ENCODE measurements at places on chromosomes 11 and 22. TPM values are rescaled to one million over a fixed set of nuclear protein-coding genes. Genes with fewer than 3 reads are reported as not detected.
A peak's percentile ranks its signal among the peaks of the same experiment; 100 is the strongest.

KRTAP5-9 gene
- total RNA-seq, result 0.34 TPM

VWCE gene
- 7.2 TPM for total RNA-seq

PRG3 gene
- total RNA-seq, result not detected

DNA sequence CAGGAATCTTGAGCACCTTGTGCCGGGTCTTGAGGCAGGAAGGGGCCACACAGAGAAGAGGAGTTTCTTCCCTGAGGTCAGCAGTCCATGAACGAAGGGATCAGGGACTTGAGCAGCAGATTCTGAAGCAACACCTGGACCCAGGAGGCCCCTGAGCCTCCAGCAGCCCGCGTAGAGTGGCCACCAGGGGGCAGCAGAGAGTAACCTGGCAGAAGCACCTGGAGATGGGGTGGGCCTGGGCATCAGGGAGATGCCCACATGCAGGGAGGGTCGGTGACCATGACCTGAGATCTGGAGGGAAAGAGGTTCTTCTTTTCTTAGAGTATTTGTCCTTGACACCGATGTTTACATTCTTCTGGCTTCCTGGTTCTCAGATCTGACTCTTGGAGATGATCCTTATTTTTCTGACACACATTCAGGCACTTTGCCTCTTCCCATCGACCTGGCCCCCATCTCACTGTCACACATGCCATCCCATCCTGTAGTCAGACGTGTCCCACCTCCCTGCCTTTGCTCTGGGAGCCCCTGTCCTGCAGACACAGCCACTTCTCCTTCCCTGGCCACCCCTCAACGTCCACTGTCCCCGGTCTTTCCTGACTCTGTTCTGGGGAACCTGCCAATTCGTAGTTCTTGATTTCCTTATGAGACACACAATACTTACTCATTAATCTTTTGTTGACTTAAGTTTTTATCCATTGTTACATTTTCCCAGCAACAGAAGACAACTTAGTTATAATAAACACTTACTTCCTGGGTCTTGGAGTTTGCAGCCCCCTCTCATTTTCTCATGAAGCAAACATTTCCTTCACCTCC, 66.5 kb downstream of the GGTLC2 start:
- no peak overlapping the region for H3K4me3 ChIP-seq
- peaks cover 43% of the 10 kb centered on the region for H3K27me3 ChIP-seq
- H3K4me1 ChIP-seq, result no peaks in the 10 kb centered on the region
- H3K36me3 ChIP-seq, result no peaks in the 10 kb centered on the region
- peak; percentile 92 for DNase-seq

TMEM132A gene
- total RNA-seq, result 114 TPM

- H3K4me3 ChIP-seq, result no peak overlapping the region
- no peaks in the 10 kb centered on the region for H3K36me3 ChIP-seq
- no peak overlapping the region for H3K27ac ChIP-seq
Observed at GRCh38 chr22:47328550-47329243, 566.2 kb downstream of the TBC1D22A start.

GRCh38 chr22:42834177-42834949, 22.7 kb downstream of the ARFGAP3 start:
- H3K36me3 ChIP-seq, result peaks cover 74% of the 10 kb centered on the region
- no peak overlapping the region for H3K4me3 ChIP-seq
- no peak for DNase-seq
- no peaks in the 10 kb centered on the region for H3K27me3 ChIP-seq

DNA sequence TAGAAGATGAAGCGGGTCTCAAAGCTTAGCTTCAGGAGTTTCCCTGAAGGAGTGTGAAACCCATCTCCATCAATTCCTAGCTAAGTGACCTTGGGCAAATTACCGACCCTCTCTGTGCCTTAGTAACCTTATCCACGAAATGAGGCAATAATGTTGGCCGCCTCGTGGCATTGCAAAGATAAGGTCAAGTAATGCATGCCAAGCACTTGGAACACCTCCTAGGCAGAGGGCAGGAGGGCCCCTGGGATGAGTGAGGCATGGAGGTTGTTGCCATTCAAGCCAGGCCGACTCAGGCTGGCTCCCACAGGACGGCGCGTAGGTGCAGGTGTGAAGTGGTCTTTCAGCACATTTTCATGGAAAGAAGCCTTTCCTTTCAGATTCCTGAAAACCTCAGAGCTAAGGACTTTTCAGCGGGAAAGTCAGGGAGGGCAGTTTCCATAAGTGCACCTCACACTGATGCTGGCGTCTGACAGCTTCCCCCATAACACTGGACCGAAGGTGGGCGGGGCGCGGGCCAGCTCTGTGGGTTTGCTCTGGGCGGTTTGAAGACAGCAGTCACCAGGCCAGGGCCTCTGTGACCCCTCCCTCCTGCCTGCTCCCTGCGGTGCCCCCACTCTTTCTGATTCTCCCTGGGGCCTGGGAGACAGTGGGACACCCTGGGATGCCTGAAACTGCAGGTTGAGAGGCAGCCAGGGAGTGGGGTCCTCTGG, 25.2 kb downstream of the RPS6KA4 start:
- no peaks in the 10 kb centered on the region for H3K27me3 ChIP-seq
- no peak for DNase-seq
- no peak overlapping the region for H3K4me3 ChIP-seq
- H3K4me1 ChIP-seq, result no peaks in the 10 kb centered on the region
- no peak overlapping the region for H3K27ac ChIP-seq

OR51B2 gene
- not detected for total RNA-seq

DNA sequence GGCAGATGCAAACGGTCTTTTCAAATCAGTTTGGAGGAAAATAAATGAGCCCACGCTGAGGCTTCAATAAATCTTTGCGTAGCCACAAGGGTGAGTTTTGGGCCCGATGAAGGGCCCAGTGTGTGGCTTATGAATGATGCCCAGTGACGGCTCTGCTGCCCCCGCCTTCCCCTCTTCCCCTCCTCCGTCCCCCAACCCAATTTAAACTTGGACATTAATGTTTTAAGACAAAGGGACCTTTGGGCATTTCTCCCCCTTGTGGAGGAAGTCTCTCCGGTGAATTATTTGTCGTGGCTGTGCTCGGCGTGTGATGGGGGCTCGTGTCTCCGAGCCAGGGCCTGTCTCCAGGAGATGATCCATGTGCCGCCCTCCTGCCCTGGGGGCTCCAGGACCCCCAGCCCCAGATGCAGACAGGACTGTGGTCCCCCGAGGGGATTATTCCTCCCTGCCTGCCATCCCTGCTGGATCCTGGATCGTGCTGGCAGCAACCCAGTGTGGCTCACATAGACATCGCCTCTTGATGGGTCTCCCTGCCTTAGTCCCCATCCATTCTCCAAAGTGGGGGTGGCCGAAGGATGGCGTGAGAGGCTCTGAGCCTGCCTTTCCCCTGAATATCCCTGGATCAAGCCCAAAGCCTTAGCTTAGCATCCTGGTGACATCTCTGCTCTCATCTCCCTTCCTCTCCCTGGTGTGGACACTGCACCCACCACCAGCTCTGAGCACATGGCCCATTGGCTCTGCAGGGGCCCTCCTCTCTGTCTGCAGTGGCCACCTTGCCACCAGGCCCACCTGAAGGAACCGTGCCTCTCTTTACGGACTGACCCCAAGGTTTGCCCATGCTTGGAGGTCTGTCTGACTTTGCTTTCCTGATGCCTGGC, 56.4 kb downstream of the SMIM38 start:
- H3K4me3 ChIP-seq, result no peak overlapping the region
- no peaks in the 10 kb centered on the region for H3K27me3 ChIP-seq
- no peak overlapping the region for H3K27ac ChIP-seq
- H3K36me3 ChIP-seq, result no peaks in the 10 kb centered on the region
- H3K4me1 ChIP-seq, result no peaks in the 10 kb centered on the region
- DNase-seq, result peak; percentile 58

BUD13 gene
- 22.3 TPM for total RNA-seq

All from endodermal cell (in vitro differentiated cells).